ENCODE measurements at places on chromosomes 11 and 22.

DNA sequence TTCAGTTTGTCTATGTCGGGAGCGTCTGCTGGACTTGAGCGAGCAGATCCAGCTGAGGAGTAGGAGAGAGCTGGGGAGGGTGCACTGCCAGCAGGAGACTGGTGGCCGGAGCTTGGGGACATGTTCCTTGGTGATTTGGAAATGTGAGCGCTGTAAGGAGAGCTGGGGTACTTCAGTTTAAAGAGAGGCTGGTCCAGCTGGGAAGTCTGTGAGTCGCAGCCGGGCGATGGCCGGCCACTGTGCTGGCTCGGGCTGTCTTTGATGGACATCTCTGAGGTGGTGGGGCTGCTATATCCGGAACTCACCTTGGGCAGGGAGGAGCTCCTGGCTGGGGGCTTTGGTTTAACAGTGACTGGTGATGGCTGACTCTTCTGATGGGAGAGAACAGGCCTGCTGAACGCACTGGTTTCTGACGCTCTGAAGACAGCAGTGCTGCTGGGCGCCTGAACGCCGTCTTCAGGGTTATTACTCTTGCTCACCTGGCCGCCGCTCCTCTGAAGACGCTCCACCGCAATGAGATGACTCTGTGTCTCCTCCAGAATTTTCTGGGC is 63.6 kb upstream of the PITPNB start:
- DNase-seq = no peak

- no peak for DNase-seq
These were observed 34.6 kb downstream of the A4GALT start for GRCh38 chr22:42685941-42686653.

DNA sequence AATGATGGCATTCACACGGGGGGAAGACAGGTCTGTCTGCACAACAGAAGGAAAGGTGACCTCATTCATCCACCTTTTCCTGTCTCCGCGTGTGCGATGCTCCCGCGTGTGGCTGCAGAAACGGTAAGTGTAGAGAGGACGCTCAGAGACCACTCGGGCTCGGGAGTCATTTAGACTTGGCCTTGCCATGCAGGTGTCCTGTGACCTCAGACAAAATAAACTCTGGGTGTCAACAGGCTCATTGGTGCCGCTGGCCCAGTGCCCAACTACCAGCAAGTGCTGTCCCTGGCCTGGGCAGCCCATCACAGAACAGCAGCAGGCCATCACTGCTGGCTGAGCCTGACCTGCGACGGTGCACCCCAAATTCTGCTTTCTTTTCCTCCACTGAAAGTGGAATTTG is 48.1 kb upstream of the ARFGAP3 start:
- no peak for DNase-seq

- DNase-seq = no peak
These were observed 537.7 kb downstream of the BUD13 start for GRCh38 chr11:116234989-116235568.

DNA sequence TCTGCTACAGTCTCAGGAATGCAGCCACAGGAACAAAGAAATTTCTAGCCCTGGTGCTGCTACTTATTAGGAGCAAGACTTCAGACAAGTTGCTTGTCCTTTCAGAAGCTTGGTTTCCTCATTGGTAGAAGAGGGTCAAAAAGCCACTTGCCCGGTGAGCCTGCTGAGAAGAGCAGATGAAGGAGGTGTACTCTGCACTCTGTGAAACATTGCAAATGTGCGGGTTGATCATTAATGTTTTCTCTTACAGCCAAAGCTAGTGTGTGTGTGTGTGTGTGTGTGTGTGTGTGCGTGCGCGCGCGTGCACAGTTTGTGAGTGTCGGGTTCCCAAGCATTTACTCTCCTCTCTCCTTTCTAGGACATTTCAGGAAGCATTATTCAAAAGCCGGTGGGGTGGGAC is 86.3 kb upstream of the NNMT start:
- no peak for DNase-seq

- DNase-seq = no peak
These were observed 234.8 kb downstream of the GRIK4 start for GRCh38 chr11:120746376-120746775.

GRCh38 chr22:24894998-24895397 is 51.5 kb downstream of the LHFPL7 start:
- DNase-seq = no peak

DNA sequence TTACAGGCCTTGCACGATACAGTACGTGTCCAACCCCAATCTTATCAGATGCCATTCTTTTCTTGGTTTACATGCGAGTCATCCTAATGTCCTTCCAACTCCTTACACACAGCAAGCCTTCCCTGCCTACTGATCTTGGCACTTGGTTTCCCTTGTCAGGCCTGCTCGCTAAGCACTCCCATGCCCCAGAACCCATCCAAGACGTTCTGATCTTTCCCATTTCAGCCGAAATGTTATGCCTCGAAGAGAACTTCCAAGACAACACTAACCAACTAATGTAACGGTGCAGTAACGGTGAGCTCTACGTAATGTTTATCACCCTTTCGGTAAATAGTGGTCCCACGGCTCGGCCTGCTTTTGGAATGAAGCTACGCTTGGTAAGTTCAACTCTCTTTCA is 521 bp downstream of the PES1 start:
- no peak for DNase-seq

- no peak for DNase-seq
These were observed 61.3 kb upstream of the CREB3L1 start for GRCh38 chr11:46216019-46216764.

DNA sequence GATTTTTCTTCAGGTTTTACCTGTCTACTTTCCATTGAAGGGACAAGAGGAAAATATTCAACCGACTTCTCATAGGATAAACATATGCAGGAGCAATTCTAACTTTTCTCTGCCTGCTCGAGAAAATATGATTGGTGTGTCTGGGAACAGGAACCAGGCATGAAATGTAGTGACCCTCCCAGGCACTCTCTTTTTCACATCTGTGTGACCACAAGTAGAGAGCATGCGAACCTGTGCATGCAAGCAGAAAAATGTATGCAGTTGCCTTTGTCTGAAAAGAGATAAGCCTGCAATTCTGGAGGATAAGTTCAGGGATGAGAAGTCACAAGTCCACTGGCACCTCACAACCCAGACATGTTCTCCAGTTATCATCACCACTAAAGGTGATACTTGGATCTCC is 583.5 kb upstream of the FAT3 start:
- DNase-seq = no peak

Data from naive thymus-derived CD8-positive, alpha-beta T cell (primary cell).